ENCODE measurements at places on chromosomes 4 and X.

DNA sequence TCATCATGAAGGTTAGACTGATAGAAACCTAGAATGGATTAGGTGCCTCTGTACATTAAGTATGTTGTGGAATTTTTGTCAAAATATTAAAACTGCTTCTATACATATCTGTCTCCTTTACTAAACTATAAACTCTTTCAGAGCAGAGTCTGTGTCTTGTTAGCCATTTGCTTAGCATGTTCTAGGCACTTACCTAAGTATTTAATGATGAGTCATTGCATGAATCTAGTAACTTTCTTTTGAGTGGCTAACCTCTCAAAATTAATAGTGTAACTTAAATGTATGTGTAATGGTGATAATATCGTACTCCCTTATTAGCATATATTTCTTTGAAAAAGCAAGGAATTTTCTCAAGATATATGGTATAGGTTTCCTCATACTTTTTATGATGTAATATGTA is 57.8 kb downstream of the RAP1GDS1 start:
- DNase-seq, result no peak

DNA sequence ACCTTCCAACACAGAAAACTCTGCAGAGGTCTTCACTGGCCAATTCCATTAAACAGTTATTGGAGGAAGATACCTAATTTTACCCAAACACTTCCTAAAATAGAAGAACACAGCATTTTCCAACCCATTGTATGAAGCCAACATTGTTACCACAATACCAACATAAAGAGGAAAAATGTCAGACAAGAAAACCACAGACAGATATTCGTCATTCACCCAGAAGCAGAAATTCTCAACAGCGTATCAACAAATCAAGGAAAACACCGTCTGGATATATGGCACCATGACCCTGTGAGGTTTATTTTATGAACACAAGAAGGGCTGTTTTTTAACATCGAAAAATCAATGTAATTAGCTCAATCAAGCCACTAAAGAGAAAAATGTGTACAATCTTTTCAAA is 255.6 kb downstream of the ASMT start:
- no peak for DNase-seq

DNA sequence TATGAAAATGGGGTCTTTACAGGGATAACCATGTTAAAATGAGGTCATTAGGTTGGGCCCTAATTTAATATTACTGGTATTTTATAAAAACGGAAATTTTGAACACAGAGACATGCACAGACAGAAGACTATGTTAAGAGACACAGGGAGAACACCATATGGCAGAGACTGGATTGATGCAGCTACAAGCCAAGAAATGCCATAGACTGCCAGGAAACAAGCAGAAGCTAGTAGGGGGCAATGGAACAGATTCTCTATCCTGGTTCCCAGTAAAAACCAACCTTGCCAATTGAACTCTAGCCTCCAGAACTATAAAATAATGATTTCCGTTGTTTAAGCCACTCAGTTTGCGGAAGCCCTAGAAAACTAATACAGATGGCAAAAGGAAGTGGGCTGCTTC is 6.6 kb upstream of the GUF1 start:
- DNase-seq, result no peak

DNA sequence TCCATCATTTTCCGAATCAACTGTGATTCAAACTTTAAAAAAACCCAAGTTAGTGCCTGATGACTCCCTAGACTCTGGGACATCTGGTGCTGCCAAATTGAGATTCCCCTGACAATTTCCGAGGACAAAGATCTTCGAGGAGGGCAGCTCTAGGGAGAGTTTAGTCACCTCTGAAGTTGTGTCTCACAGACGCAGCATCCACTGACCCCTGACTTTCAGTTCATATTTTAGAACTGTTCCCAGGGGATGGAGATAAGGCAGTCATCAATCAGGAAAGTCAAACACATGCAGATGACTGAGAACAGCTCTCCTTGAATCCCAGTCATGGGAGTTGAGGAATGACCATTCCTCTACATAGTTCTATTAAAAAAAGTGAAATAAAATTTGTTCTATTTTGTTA is 643.9 kb downstream of the TRIML1 start:
- DNase-seq, result no peak

DNA sequence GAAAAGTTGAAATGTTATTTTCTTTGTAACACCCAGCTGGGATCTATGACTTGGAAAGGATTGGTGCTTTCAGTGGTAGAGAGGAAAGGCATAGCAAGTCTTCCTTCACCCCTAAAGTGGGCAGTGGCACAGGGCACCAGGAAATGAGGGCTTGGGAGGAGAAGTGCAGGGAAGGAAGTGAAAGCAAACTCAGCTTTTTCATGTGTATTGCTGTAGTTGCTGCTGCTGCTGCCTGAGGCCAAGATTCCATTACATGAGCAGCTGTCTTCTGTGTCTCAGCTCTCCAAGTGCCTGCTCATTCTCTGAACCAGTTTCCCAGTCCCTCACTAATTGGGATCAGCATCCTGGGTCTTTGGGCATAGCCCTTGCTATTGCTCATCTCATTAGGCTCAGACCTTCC is 2.6 kb downstream of the HCCS start:
- DNase-seq, result no peak

DNA sequence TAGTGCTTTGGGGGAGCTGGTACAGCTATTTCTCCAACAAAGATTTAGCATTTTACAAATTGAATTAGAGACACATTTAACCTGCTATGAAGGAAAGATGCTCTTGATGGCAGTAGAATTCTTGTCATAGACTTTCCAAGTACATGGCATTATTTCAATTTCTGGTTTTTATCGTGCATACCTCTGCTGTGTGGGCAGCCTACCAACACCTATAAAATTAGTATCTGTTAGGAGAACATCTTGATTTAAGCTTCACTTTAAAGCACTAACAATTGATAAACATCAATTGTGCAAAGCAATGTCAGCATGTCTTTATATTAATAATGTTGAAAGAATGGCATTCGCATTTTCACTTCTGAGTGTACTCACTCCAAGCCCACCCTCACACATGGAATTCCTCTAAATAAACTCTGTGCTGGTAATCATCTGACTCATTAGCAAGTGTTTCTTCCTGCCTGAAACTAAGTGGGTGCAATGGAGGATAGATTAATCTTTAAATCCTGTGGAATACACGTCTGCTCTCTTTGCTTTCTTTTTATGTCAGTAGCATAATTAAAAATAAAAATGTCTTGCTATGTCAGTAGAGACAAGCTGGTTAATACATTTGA is 279.8 kb upstream of the MAGEB18 start:
- DNase-seq, result no peak

GRCh38 chr4:23789762-23790161 is 100.1 kb downstream of the PPARGC1A start:
- DNase-seq, result peak; percentile 80

- no peak for DNase-seq
Measured at GRCh38 chr4:2295500-2295899, 33.6 kb upstream of the MXD4 start.

DNA sequence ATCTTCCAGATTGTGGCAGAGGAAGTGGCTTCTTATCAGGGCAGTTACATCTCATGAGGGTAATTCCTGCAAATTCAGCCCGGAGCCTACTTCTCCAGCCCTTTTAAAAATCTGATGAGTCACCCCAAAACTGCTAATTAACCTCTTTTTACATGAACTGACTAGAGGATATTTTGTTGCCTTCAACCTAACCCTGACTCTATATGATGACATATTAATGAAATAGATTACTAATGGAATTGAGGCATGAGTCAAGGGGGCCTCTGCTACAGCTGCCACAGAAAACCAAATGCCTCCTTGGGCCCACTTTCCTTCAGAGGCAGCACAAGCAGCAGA is 72.5 kb downstream of the QRFPR start:
- no peak for DNase-seq

Measured in AG20443 (cell line).